ENCODE measurements at places on chromosomes 12 and 14.

DNA sequence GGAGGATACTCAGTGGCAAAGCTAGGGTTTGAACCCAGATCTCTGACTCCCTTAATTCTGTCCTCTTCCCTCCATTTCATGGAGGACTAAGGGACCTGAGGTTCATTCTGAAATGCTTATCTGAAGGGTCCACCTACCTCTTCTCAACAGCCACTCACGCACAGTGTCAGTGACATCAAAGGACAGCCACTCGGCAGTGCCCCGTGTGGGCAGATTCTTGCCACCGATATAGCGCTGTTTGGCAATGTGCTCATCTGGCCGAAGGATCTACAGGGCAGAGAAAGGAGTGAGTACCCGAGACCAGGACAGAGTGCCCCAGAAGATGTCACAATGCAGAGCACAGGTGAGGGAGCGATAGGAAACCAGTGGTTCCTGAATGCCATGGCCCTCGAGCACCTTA, 10.8 kb downstream of the TGFB3 start:
- no peak for DNase-seq

GRCh38 chr12:50074936-50075807, 10.0 kb upstream of the SMARCD1 start:
- peak; percentile 73 for DNase-seq

- DNase-seq = no peak
Observed at GRCh38 chr12:2654741-2655140, 140.0 kb upstream of the FKBP4 start.

DNA sequence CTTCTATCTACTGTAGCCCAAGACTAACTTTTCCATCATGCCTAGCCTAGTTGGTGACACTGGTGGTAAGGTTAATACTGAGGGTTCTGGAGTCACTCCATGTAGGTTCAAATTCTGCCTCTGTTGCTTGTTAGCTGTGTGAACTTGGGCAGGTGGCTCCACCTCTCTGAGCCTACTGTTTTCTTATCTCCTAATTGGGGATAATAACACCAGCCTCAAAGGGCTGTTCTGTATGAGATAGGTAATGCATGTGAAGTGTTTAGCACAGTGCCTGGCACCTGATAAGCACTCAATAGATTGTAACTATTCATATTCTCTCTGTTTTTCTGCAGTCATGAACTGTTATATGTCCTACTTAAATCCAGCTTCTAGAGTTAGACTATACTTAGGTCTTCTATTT, 17.5 kb upstream of the SPPL3 start:
- DNase-seq = no peak

GRCh38 chr14:94295360-94296180, 2.5 kb upstream of the SERPINA10 start:
- DNase-seq = no peak

DNA sequence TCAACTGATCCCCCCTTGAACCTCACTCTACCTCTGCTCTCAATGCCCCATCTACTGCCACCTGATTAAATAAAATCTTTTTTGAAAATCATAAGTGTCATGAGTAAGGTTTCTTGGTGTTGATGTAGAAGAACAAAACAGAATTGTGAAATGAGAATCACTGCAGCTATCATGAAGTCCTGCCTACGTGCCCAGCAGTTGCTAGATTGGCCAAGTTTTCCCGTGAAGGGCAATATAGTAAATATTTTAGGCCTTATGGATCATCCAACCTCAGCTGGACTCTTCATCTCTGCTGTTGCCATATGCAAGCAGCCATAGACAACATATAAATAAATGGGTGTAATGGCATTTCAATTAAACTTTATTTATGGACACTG, 5.2 kb upstream of the OAS3 start:
- DNase-seq = no peak
